Epithelial cell of proximal tubule (primary cell): ENCODE measurements at places on chromosomes 7 and 10.

DNA sequence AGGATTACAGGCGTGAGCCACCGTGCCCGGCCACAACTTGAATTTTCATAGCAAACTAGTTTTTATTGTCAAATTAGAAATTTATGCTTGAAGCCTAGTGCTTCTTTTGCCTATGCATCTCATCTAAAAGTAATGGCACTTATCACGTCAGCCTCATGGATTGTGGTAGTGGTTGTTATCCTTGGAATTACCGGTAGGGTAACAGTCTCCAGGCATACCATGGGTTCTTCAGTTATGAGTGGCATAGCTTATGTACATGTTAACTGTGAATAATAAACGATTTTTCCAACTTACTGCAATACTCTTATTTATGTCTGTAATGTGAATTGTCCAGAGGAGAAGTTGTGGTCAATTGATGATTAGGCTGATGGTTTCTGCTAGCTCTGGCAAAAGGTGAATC is 63.1 kb downstream of the BMPR1A start:
- DNase-seq = no peak

- DNase-seq = no peak
Observed at GRCh38 chr7:127894588-127894987, 136.6 kb downstream of the LRRC4 start.

DNA sequence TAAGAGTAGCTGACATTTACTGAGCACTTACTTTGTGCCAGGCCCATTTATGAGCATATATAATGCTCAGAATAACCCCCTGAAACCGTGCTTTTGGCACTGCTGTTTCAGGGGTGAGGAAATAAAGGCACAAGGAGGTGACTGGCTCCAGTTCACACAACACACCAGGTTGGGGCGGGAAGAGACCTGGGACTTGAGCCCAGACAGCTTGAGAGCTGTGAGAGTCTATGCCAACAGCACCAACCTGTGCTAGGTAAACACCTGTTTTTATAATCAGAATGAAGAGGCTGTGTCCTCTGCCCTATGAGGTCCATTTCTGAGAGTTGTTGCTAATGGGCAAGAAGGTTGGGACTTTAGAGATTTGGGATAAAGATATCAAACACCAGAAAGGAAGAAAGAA is 8.8 kb upstream of the AZGP1 start:
- DNase-seq = no peak

DNA sequence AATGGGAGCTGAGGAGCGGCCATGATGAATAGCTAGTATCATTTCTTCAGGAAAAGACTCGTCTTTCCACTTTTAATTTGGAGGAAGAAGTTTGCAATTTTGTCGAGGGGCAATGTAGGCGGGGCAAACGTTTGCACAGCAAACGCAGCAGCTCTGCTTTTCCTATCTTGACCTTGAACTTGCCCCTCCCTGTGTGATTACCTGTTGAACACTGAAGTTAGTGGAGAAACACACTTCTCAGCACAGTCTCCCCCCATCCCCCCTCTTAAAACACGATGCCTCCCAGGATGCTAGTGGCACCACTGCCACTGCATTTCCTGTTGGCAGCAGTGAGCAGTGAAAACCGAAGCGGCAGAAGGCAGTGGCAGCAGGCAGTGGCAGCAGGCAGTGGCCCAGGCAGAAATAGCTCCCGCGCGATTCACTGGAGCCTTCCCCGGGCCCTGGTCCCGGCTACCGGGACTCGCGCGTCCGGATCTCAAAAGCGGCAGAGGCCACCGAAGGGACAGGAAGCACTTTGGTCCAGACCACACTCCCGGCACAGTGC is at the start of gene EPDR1:
EPDR1 (plus strand) TSS at position 336 of the 544 bp plus-strand sequence. CDS start 300 bp downstream, outside the sequence.
- no peak for DNase-seq

DNA sequence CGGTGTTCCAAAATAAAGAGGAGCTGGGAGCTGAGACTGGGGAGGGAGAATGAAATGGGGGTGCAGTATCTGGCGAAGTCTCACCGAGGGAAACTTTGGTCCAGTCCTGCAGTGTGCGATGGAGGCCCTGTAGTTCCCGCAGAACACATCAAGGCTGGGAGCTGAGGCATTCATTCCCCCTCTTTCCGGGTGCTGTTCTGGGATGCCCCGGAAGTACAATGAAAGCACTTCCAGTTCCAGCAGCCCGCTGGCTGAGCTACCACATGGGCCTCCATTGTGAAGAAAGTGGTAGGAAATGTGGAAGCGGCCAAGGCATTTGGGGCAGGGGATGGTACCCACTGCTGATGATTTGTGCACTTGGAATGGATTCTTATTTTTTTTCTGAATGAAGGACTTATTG is 560.7 kb downstream of the GLRX3 start:
- DNase-seq = no peak

GRCh38 chr10:58637352-58637751 is 124.7 kb downstream of the BICC1 start:
- peak; percentile 63 for DNase-seq
